ENCODE measurements at places on chromosomes 2 and 18.

DNA sequence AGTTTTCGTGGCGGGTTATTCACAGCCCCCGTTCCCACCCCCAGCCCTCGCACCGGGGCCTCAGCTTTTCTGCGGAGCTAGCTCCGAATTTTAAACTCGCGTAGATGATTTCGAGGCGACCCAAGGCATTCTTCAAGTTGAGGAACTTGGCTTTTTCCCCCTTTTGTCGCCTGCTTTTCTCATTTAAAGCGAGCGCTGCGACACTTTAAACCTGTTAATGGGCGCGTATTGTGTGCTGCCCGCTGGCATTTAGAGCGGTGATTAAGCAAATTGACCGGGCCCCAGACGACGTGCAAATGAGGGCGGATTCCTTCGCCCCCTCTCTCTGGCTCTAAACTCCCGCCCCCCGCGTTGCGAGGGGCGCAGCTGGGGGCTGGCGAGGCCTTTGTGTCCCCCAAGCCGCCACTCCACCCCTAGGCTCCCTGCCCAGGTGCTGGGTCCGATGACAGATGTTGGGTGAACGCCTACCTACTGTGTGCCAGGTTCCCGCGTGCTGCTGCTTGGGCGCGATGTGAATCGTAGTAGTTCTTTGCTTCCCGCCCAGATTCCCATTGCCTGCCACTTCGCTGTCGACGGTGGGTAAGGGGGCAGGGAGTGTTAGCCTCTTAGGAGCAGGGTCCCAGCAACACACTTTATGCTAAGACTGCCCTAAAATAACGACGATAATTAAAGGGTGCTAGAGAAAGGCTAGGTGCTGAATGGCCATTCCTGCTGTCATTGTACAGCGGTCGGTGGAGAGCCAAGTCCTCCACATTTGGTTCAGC lies 1.9 kb downstream of the TCF7L1 start:
- DNase-seq = no peak

- DNase-seq = no peak
These were observed 50.9 kb upstream of the BIN1 start for GRCh38 chr2:127157651-127158485.

DNA sequence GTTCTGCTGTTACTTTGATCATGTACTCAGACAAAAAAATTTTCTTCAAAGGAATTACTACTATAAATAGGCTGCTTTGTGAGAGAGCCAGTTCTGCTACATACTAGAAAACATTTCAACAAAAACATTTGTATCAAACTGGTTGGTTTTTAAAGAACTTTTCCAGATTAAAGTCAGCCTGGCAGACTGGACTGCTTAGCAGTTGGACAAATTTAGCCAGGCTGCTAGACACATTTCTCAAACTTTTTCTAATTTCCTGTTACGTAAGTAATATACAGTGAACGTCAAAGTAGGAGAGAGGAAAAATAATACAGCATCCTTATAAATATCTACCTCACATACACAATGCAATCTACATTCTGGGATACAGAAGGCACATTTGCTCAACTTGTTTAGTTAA lies 109.5 kb downstream of the SP3 start:
- no peak for DNase-seq

DNA sequence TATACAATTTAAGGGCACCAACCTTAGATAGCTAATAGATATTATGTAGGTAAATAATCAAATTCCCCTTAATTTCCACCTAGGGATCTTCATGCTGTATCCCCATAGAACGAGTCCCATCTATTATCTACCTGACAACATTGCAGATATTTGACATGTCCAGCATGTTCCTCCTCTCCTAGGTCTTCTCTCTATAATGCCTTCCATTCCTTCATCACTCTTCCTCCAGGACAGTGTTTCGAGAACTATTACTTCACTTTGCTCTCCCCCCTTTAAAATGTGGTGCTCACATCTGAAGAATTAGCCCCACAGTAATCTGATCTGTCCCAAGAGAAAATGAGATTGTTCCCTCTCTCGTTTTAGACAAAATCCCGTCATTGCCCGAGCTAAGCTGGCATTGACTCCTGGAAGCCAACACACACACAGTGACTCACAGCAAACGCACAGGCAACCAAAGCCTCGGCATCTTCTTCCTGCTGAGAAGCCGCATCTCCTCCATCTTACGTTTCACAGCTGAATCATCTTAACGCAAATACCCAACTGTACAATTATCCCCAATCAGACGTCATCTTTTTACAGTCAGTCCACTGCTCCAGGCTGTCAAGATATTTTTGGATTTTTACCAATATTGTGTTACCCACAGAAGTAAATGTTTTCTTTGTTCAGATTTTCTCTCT lies 162.9 kb upstream of the AGAP1 start:
- DNase-seq = no peak

GRCh38 chr2:107633580-107634147 lies 193.0 kb upstream of the RGPD4 start:
- DNase-seq = no peak

- no peak for DNase-seq
These were observed 50.4 kb downstream of the TTN start for GRCh38 chr2:178756843-178757242.

DNA sequence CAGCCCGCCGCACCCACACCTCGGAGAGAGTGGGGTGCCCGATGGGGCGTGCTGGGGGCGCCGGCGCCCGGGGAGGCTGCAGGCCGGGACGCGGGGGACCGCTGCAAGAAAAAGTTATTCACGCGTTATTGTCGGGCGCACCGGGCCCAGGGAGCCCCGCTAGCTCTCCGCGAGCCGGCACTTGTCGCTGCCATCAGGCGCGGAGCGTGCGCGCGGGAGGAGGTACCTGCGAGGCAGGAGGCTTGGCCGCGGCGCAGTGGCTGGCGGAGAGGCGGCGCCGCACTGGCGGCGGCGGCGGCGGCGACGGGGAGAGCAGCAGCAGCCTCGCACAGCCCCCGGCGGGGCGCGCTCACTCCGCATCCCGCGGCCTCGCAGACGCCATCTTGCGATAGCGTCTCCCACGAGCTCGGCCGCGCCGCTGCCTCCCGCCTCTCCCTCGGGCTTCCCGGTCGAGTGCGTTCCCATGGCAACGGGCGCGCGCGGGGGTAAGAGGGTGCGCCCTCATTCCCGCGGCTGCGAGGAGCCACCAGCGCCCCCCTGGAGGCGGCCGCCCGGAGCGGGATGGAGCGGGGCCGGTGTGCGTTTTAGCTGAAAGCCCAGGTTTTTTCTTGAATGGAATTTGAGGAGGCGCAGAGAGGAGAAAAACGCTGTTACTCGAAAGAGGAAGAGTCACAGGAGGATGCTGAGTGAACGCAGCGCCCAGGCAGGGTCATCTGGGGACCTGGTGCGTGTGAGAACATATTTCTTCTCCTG lies at the start of gene CHN1:
Gene CHN1, minus strand, starts transcription at position 402 of the 753 bp plus-strand sequence. CDS start 469 bp downstream, outside the sequence.
- peak; percentile 68 for DNase-seq

GRCh38 chr2:46967990-46968647 lies 52.5 kb upstream of the MCFD2 start:
- peak; percentile 70 for DNase-seq

- no peak for DNase-seq
These were observed 278.0 kb upstream of the EPHA4 start for GRCh38 chr2:221850076-221850475.

DNA sequence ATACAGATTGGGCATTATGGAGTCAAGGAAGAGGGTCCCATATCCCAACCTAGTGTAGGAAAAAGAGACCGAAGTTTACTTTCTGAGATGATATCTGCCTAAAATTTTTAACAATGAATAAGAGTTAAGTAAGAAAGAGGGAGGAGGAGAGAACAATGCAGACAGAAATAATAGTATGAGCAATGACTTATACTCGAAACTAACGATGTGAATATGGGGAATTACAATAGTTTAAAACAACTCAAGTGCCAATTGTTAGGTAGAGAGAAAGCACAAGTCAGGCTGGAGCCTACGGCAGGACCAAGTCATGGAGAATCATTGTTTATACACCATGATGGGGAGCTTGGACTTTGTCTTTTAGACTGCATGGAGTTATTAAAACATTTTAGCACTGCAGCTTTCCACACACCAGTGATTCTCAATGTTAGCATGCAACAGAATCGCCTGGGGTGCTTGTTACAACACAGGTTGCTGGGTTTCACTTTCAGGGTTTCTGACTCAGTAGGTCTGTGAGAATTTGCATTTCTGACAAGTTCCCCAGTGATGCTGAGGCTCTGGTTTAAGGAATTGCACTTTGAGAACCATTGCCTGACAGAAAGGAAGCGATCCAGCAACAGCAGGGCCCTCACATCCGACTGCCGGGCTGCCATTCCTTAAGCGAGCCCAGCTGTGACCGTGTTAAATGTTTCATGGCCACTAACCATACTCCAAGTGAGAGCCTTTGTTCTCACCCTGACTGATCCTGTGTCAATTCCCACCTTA lies 511.2 kb downstream of the DCDC2C start:
- DNase-seq = no peak

DNA sequence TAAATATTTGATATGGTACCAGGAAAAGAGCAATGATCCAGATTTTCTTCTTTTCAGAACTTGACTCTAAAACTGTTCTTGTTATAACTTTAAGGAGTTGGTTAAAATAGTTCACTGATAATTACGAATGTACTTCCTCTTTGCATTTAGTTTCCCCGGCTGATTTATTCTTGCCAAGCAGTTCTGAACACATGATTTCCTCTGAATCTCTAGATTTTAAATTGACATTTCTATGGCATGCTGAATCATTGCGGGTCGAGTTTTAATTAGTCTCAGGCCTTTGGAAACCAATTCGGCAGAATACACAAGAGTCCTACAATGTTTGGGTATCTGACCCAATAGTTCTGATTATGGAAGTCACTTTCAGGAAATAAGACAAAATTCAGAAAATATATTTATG lies 37.3 kb upstream of the DNAH7 start:
- DNase-seq = no peak

DNA sequence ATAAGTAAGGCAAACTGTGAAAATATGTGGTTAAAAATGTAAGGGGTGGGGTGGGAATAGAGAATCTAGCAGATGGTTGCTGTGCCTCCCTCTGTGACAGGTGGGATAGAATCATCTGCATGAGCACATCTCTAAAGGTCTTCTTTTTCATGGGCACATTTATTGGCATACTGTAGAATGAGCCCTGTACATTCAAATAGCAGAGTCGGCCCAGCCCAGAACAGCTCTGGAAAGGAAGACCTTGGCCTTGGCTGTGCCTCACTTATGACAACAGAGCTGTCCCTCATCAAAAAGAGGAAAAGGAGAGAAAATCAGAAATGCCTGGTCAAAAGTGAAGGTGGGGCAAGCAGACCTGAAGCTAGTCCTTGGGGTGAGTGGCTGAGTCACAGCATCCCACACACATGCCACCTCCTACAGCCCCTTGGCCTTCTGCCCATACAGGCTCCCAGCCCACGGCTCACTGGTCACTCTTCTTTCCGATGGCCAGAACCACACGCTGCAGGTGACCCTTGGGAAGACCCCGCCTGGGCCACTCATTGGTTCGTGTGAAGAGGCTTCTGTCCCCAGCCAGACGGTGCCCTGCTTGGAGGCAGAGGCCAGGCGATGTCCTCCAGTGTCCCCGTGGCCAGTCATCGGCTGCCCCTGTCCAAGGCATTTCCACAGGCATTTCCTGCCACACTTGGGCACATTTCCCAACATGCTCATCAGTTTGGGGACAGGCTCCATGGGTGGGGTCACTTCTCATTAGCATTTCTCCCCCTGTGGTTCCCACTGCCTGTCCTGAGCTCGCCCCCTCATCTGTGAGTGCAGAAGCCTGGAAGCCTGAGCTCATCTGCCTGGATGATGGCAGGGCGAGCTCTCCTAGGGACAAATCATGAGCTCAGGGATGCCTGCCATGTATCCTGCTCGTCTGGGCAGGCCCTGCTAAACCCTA lies 113.6 kb downstream of the MCFD2 start:
- DNase-seq = no peak

GRCh38 chr2:102652126-102652525 lies 32.8 kb downstream of the SLC9A2 start:
- DNase-seq = no peak

DNA sequence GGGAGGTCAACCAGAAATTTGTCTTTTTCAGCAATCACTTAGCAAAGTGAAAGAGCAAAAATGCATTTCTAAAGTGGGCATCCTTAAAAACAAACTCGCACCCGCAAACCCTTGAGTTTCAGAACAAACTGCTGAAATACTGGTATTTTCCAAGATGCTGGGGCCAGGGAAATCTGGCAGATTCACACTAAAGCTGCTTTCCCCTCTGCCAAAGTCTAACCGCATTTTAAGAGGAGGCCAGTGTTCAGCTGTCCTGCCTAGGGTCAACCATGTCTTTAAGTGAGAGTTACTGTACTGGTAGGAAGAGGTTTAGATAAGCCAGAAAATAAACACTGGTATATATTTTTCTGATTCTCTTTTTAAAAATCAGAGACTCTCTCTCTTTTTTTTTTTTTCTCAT lies 55.9 kb downstream of the ACVR1 start:
- no peak for DNase-seq

- no peak for DNase-seq
These were observed 155.5 kb downstream of the LDLRAD4 start for GRCh38 chr18:13374096-13374467.

DNA sequence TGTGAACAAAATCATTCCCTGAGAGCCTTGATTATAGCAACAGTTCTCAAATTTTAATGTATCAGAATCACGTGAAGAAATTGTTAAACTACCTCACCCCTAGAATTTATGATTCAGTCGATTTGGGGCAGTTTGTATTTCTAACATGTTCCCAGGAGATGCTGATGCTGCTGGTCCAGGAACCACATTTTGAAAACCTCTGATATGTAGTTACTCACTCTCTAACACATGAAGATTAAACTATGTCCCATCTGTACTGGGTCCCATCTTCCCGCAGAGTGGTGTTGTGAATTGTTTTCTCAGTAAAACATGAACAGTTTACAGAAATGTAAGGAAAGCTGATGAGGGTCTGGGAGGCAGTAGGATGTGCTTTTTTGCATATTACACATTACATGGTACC lies 223.1 kb downstream of the CDH20 start:
- no peak for DNase-seq

- no peak for DNase-seq
These were observed 128.6 kb downstream of the MSTN start for GRCh38 chr2:189933911-189934399.

GRCh38 chr2:83282043-83282795 lies 1176.9 kb downstream of the SUCLG1 start:
- no peak for DNase-seq

DNA sequence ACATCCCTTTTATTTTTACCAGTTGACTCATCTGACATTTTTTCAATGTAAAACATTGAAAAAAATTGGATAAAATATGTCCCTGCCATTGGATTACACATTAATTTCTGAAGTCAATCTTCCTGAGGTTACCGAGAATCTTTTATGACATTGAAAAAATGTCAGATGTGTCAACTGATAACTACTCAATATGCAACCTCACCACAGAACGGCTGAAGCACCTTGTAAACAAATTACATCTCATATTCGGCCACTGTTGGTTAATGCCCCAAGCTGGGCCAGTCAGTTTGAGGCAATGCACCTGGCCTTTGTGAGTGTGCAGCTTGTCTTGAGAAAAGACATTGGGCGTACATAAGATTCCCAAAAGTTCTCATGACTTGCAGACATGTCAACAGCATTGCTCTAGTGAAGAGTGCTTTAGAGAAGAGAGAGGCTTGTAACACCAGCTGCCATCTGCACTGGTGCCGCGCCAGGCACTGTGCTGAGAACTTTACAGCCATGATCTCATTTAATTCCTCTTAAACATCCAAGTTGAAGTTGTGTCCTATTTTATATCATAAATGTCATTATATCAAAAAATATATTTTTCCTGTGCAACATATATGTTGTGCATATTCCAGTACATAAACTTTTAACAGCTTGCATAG lies 112.7 kb upstream of the SLC35G4 start:
- DNase-seq = no peak
